NCI-H524 (cell line): ENCODE measurements at places on chromosomes 1 and 21.

- DNase-seq: no peak
These were observed 78.4 kb downstream of the KIF14 start for GRCh38 chr1:200542162-200542561.

DNA sequence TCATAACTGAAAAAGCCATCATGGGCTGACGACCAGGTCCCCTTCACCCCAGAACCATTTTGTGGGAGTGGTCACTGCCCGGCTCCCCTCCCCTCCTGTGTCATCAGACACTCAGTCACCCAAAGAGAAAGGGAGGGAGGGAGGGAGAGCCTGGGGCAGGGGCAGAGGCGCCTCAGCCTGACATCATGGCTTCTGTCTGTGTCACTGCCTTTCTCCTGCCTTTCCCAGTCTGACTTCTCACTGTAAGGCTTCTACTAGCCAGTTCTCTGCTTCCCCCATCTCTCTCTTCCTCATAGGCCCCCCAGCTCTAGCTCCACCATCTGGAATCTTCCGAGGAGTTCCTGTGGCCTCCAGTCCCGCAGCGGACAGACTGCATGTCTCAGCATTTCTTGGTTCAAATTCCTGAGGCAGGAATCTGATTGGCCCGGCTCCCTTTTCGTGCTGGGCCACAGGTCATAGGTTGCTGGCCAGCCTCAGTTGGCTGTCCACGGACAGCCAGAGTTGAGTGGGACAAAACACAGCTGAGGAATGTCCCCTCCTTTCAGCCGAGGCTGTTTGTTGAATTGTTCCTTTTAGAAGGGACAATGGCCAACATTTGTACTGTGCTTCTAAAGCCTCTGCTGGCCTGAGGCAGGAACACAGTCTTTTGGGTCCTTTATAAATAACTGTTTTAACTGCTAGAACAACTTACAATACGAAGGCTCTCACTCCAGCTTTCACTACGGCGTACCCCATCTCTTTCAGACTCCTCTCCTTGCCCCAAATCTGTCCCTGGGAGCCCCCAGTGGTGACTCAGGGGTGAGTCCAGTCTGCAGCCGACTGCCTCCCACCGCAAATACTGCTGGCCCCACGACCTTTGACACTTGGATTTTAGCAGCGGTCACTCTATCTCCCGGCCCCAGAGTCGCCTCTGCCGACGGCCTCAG is 18.7 kb upstream of the KANK4 start:
- DNase-seq: no peak

DNA sequence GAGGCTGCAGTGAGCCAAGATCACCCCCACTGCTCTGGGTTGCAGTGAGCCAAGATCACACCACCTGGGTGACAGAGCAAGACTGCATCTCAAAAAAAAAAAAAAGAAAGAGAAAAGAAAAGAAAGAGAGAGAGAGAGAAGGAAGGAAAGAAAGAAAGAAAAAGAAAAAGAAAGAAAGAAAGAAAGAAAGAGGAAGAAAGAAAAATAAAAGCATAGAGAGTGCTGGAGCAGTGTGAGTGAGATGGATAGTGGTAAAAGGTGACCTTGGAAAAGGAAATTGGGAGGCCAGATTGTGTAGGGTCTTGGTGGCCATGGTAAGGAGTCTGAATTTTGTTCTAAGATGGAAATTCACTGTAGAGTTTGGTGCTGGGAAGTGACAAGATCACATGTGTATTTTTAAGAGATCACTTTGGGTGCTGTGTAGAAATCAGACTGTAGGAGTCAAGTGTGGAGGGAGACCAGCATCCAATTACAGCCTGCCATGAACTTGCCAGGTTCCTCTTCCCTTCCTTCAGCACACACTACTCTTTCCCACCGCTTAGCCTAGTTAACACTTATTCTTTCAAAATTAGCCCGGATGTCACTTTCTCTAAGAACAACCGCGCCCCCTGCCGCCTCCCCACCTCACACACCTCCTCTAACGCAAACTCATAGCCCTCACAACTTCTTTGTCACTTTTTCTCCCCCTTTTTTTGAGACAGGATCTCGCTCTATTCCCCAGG is 17.9 kb downstream of the MTX1 start:
- peak; percentile 81 for DNase-seq

DNA sequence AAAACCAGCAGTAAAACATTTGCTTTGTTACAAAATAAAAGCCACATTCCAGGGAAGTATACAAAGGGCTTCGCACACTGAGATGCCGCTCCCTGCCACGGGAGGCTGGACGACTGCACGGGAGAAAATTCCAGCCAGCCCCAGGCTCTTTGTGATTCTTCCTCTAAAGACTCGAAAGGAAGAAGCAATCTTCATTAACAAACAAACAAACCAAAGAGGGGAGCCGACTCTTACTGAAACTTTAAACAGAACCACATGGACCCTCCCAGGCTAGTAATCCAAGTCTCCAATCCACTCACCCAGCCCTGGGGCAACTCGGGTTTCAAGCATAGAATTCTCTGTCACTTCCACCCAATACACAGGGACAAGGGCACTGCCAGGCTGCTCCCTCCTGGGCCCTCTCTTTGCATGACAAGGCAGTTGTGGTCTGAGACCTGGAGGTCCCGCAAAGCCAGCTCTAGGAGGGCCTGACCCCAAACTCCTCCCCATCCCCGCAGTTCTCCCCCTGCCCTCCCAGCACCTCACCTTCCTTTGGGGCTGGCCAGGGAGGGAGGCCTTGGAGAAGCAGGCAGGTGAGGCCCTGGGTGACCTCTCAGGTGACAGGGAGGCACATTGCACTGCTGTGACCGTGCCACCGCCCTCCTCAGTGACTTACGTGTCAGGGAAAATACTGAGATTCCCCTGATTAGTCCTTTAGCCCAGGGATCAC is 26.6 kb upstream of the COL18A1 start:
- DNase-seq: no peak

DNA sequence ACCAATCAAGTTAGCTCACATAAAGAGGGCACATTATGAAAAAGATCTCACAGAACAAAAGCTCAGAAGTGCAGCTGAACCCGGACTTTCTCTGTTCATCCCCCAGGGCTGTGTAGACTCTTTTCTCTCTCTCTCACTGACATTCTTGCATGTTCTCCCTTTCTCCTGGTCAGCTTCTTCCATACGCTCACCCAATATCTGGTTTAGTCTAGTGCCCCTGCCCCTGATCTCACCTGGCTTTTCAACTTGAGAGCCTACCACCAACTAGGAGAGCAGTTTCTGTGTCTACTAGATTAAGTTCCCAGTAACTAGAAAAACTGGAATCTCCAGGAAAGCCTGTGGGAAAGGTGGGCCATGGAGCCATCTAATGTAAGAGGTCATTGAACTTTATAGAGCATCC is 126.9 kb upstream of the GRIK3 start:
- DNase-seq: no peak

DNA sequence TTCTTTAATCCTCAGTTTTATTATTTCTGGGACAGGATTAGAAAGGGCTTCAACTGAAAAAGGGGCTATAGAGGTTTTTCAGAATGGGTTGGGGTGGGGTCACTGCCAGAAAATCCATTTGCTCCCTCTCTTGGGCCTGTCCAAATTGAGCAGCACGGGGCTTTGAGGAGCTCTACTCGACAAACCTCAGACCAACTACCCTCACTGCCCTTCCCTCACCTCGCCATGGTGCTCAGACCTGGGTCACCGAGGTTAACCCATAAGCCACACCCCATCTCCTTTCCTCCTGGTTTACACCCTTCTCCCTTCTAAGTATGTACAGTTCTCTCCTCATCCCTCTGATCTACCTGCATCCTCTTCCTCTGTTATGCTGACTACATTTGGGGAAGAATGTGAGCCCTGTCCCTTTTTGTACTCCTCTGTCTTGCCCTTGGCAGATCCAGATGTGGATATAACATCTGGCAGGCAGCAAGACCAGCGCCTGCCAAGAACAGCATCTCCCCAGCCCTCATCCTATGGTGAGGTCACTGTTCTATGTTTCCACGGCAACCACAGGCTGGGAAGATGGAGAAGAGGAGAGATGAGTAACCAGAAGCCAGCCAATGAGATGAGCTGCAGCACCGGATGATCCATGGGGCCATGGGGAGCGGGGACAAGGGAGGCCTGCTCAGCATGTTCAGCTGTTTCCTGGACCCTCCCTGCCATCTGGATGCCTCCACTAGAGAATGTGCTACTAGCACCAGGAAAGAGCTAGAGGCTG is 3.7 kb upstream of the FABP3 start:
- DNase-seq: peak; percentile 96

- DNase-seq: no peak
These were observed 11.4 kb upstream of the CNR2 start for GRCh38 chr1:23924601-23925000.

GRCh38 chr1:167488786-167489185 is 29.5 kb downstream of the CD247 start:
- no peak for DNase-seq
